CD14-positive monocyte (primary cell): ENCODE measurements at places on chromosomes 2 and 18.

DNA sequence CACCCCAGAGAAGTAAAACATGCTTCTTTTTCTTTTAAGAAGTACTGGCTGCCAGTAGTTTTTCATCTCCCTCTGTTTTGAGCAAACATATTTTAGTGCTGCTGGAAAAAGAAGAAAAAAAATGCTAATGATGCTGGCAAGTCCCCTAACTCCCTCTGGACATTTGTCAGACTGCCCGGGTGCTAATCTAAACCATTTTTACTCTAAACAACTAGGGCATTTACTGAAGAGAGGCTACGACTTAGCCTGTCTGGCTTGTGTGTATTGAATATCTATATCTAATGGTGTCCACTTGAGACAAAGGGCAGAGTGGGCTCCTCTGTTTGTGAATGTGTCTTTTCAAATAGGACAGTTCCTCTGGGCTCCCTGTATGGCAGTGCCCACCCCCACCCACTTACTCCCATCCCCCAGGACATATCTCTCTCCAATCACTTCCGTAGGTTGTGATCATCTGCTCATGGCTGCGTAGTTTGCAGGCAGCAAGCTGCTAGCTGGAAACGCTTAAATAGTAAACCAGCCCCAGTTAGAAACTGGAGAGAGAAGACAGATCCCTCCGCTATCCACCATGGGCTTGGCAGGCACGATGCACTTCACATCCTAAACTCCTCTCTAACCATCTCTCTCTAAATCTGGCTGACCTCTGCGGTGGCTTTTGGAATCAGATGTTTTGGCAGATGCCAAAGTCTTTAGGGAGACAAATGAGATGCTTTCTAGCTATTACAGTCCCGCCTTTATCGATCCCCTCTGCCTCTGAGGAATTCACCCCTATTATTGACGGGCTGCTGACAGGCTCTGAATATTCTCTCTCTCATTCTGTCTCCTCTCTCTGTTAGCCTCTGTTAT is 58.3 kb downstream of the DOCK10 start:
- DNase-seq, result no peak

DNA sequence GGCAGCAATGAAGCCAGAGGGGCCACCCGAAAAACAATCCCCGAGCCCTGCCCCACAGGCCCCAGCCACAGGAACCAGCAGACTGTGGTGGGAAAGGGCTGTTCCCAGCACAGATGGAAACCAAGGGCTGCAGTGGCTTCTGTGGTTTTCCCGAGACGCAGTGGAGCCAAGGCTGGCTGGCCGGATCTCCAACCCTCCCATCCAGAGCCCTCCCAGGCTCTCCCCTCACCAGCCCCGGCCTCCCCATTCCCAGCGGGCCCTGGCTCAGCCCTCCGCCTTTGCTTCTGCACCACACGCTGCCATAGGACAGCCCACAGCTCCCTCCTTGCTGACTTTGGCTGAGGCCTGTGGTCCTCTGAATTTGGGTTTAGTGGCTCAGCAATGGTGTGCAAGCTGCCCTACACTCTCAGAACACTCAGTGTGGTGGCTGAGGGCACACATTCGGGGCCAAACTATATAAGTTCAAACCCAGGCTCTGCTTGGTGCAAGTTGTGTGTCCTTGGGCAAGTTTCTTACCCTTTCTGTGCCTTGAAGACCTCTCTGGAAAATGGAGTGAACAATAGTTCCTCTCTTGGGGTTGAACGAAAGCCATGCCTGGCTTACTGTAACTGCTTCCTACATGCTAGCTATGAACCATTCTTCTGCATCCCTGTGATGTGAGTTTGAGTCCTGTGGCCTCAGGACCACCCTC is 200.1 kb downstream of the SMAD7 start:
- DNase-seq, result no peak

GRCh38 chr18:44123743-44124142 is 556.9 kb upstream of the SETBP1 start:
- no peak for DNase-seq

DNA sequence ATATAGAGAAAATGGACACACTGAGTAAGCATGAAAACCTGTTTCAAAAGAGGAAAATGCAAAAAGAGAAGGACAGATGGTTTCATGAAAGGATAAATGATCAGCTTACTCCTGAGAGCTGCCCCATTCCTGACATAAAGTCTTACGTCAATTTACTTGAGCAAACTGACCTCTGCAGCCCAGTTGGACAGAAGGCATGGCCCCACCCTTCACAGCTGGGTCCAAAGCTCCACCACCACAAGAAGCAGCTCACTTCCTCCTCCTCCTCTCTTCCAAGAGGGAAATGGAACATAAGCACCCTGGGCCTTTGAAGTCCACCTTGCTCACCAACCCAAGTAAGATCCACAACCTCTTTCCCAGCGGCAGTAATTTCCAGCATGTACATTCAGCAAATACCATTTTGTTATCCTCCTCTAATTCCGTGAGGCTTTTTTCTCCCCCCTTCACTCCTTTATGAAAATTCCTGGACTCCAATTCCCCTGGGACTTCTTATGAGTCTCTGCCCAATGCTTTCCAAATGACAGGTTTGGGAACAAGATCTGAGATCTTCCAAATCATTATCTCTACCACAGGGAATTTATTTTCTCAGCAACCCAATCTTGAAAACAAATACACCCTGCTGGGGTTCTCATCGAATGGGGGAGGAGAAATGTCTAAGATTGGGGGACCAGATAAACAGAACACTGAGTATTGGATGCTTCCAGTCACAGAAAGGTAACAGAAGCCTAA is 10.1 kb downstream of the COL4A4 start:
- no peak for DNase-seq

GRCh38 chr2:33491441-33492084 is 15.1 kb downstream of the RASGRP3 start:
- DNase-seq, result no peak

GRCh38 chr2:23587341-23587880 is 202.4 kb downstream of the KLHL29 start:
- DNase-seq, result no peak

- no peak for DNase-seq
Measured at GRCh38 chr18:66754335-66754734, 150.4 kb upstream of the CDH19 start.
